ENCODE measurements at places on chromosomes 5 and 9.

DNA sequence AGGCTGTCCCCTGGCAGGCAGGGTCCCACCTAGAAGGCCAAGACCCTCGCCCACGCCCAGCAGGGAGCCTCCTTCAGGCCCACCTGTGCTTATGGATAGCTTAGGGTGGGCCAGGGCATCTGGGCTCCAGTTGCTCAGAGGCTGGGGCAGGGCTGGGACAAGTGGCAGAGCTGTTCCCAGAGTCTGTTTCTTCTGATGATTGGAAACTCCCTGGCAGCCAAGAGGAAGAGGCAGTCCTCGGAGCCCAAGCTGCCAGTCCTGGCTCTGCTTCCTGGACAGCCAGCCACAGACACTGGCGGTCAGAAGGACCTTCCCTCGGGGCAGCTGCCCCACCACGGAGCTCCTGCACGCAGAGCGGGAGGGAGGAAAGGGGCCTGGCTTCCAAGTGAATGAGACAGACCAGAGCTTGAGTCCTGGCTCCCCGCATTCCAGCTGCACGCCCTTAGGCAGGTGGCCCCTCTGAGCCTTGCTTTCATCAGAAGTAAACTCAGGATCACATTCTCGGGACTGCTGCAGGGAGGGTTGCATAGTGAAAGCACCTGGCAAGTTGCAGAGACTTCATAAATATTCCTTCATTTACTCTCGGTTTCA is 37.9 kb upstream of the GABRP start:
- no peak for DNase-seq

GRCh38 chr5:43338862-43339261 is 25.6 kb upstream of the HMGCS1 start:
- no peak for DNase-seq

- no peak for DNase-seq
These were observed 11.9 kb upstream of the FER start for GRCh38 chr5:108735790-108736189.

DNA sequence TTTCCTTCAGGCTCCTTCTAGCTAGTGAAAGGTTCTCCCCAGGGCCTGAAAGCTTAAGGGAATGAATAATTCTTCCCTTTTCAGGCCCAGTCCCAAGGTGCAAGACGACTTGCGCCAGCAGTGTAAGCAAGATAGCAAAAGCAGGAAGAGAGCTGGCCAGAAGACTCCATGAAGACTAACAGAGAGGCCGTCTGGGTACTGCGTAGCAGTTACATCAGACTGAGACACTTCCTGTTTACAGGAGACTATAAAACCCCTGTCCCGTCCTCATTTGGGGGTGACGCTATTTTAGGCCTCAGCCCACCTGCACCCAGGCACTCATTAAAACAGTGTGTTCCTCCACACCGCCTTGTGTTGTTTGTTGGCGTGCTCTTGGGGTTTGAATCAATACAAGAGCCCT is 90.7 kb upstream of the MOCS2 start:
- DNase-seq, result no peak

DNA sequence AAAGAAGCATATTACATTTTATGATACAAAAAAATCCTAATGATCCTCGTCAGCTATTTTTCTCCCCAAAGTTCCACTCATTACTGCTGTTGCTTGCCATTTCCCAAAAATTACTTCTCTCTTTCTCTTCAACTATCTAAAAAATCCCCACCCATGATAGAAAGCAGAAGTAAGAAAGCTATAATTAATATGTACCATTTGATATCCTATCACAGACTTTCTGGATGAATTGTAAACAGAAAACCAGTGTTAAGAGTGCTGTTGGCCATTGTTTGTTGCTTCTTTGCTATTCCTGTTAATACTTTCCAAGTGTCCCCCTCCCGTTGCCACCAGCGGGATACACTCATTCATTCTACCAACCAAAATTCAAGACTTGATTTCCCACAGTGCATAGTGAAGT is 136.3 kb upstream of the SMARCA2 start:
- no peak for DNase-seq

- DNase-seq, result no peak
These were observed 78.3 kb upstream of the ADAMTS16 start for GRCh38 chr5:5061836-5062235.

- no peak for DNase-seq
These were observed 225.0 kb upstream of the ANKRD55 start for GRCh38 chr5:56457887-56458812.

GRCh38 chr9:70410368-70410767 is 4.1 kb downstream of the KLF9 start:
- DNase-seq, result no peak

DNA sequence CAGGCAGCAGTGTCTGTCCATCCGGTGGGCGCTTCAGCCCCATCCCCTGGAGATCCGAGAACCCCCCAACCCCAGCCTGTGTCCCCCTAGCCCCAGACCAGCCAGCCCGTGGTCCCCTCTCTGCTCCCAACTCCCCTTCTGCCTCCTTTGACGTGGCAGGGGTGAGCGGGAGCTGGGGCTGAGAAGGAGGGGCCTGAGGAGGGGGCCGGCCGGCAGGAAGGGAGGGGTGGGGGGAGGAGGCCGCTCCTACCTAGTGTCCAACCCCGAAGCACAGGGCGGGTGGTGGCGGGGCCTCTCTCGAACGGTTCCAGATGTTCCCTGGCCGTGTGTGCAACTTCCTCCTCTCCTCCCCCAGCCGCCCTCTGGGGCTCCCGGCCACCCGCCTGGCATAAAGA is 31.0 kb downstream of the GOLGA2 start:
- no peak for DNase-seq

GRCh38 chr9:6029604-6030274 is 14.3 kb upstream of the RANBP6 start:
- no peak for DNase-seq

GRCh38 chr5:172276214-172276613 is 7.3 kb downstream of the UBTD2 start:
- no peak for DNase-seq

- no peak for DNase-seq
These were observed 958 bp downstream of the CD180 start for GRCh38 chr5:67195406-67196275.

DNA sequence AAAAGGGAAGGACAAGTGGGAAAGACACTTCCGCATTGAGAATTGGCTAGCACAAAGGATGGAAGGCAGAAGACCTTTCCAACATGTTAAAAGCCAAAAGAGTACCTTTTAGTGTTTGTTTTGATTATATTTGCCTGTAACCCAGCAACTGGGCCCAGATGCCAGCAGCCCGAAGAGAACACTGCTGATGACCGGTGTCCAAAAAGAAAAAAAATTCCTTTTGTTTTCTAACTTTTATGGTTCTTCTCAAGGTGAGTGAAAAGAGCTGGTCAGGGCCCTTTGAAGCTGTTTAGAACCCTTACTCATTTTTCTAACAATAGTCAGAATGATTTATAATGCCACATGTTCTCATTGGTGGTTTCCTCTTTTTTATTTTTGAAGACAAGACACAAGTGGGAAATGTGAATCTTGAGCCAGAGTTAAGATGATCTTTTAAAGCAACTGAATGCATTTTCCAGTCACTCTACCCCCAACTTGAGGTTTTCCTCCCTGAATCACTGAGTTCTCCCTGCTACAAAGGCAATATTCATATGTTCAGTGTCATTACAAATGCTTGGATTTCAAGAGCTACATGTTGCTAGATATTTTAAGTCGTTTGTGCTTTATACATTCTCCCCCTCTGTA is 32.3 kb upstream of the ZNF462 start:
- no peak for DNase-seq

GRCh38 chr9:7405924-7406604 is 393.5 kb downstream of the DMAC1 start:
- DNase-seq, result no peak

- DNase-seq, result no peak
These were observed 1368.6 kb upstream of the C9orf72 start for GRCh38 chr9:28941856-28942255.

DNA sequence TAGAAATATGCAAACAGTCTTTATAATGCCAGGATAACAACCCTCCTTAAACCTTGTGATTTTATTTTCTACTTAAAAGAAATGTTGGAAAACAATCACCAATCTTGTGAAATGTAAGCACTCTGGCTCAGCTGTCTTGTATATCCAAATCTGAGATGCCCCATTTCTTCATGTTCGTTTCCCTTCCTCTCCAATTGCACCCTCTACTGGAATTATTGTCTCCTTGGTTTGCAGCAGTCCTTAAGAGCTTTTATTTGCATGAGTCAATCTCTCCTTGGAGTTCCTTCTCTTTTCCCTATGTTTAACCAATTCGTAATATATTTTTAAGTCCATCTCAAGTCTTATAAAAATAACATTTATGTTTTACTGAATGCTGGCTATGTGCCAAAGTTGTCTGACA is 362.0 kb upstream of the CDH10 start:
- no peak for DNase-seq

- DNase-seq, result peak; percentile 5
These were observed 437.9 kb downstream of the EFNA5 start for GRCh38 chr5:107232788-107233187.

- no peak for DNase-seq
These were observed 21.2 kb downstream of the FAXDC2 start for GRCh38 chr5:154829181-154829588.

GRCh38 chr9:119298076-119298853 is 71.0 kb downstream of the BRINP1 start:
- no peak for DNase-seq

DNA sequence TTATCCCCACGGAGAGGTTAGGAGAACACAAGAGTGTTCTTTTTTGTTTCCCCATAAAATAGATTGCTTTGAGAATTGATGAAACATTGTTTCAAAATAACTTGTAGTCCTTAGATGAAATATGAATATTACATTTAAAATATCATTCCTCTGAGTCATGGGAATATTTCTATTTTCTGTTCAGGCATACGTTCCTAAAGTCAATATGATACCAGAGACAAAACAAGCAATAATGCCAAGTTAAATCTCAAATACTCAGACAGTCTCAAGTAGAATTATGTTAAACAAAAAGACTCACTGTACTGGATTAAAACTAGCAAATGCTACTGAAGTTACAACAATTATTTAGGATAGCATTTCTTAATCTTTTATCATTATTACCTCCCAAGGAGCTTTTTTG is 111.7 kb upstream of the C6 start:
- DNase-seq, result no peak

DNA sequence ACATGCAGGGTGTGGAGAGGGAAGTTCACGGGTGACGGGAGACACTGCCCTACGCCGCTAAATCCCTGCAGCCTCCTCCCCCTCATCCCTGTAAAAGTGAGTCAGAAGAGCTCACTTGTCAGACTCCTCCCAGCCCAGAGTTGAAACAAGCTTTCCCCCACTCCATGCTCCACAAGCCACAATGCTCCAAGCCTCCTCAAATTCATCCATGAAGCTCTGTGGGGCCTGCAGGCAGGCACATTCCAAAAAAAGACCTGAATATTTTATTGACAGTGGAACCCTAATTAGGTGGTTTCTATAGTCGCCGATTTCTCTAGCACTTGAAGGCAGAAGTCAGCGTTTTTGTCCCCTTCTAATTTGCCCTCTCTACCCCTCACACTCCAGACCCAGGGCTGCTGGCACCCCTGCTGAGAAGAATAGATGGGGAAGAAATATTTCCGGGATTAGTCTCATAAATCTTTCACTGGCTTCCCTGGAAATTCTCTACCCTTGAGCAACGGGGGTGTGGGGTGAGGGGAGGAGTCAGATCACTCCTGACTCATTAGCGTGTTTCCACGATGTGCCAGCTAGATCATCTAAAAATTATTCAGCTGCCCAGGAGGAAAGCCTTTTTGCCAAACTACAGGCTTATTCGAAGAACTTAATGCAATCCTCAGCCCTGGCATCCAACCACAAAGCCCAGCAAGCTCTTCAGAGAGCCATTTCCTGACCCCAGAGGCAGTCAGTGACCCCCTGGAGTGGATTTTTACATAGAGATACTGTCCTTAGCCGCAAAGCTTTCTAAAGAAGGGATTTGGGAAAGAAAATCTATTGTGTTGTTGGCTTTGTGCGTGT is 97.1 kb downstream of the ENC1 start:
- DNase-seq, result no peak

- no peak for DNase-seq
These were observed 134.5 kb upstream of the SPEF2 start for GRCh38 chr5:35483191-35483590.

GRCh38 chr5:50301756-50302155 is 139.3 kb downstream of the EMB start:
- no peak for DNase-seq

DNA sequence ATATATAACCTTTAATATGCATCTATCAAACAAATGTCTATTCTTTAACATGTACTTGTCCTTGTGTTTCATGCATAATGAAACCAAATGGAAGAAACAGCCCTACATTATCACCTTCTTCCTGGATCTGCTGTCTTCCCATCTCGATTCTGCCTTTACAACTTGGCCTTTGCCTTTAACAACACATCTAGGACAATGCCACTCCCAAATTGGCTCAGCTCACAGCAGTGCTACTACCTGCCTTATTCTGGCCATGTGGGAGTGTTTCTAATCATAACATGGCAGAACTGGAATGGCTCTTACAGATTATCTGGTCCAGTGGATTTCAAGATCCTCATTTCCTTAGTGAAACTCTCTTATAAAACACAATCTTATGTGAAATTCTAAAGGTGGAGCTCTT is 176.5 kb downstream of the CARTPT start:
- no peak for DNase-seq

DNA sequence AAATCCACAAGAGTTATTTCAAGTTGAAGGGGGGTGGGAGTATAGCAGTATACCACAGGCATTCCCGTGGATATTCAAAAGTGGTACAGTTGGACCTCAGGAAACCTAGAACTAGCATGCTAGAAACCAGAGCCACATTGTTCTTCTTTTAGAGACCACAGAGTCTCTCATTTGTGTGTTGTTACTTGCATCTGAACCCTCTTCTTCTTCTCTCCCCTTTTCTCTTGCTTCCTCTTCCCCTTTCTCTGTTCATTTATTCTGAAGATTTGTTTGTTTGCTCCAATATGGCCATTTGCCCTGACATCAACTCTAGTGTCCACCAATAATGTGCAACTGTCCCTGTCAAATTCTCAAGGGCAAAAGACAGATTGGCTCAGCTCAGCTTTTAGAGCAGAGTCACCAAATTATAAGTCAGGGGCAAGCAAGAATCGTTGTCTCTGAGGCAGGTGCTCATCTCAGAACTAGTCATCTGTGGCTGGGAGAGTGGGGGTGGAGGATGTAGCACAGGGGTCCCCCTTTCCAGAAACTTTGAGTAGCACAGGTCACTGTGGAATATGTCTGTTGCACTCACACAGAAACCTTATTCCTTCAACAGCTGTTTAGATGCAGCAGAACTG is 321.1 kb downstream of the ARRDC3 start:
- no peak for DNase-seq

DNA sequence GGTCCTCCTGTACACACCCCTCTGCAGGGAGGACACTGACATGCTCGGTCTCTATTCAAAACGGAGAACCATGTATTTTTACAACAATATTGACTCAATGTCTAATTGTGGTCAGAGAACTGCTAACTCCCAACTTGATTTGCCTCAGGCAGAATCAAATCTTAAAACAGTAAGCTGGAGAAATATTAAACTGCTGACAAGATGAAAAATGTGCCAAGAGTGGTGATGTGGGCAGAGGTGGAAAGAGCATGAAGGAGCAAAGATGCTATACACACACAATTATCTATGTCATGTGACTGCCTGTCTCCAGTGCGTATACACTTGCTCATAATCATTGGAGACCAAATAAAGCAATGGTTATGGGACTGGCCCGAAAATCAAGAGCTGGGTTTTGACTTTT is 556.1 kb upstream of the ZNF608 start:
- DNase-seq, result no peak

Data from DMS 273 treated with DMSO at 0.1 percent for 48 hours (cell line).